ENCODE measurements at places on chromosomes 11 and 22. TPM values are rescaled to one million over a fixed set of nuclear protein-coding genes. Genes with fewer than 3 reads are reported as not detected.

The SYT8 gene
- total RNA-seq = 0.06 TPM

The ARHGAP20 gene
- not detected for total RNA-seq

The ADM gene
- 73.5 TPM for total RNA-seq

The RPLP2 gene
- total RNA-seq = 1,681 TPM

The DDIAS gene
- total RNA-seq = 18.9 TPM

The DNAJB7 gene
- total RNA-seq = not detected

The WEE1 gene
- 18.7 TPM for total RNA-seq

The TECTA gene
- total RNA-seq = 0.04 TPM

The MYOD1 gene
- not detected for total RNA-seq

The MMP1 gene
- total RNA-seq = 0.87 TPM

The DGCR6 gene
- total RNA-seq = 1.6 TPM

The ETS1 gene
- 40.6 TPM for total RNA-seq

The CECR2 gene
- 0.06 TPM for total RNA-seq

The BCR gene
- total RNA-seq = 14.0 TPM

The TIGD3 gene
- total RNA-seq = 0.86 TPM

The RASL10A gene
- 0.28 TPM for total RNA-seq

The KCNQ1 gene
- 0.24 TPM for total RNA-seq

The SLC17A6 gene
- not detected for total RNA-seq

The TIMM10B gene
- 35.3 TPM for total RNA-seq

The NPAS4 gene
- total RNA-seq = not detected

The ARHGAP8 gene
- 1.4 TPM for total RNA-seq

The MS4A4A gene
- not detected for total RNA-seq

The THY1 gene
- total RNA-seq = 20.1 TPM

The OR52E8 gene
- total RNA-seq = not detected

The SMIM35 gene
- total RNA-seq = not detected

The GCAT gene
- 3.6 TPM for total RNA-seq

The CASTOR1 gene
- 4.1 TPM for total RNA-seq

Data from A549 treated with DMSO at 1 μM for 4 hours (cell line).